ENCODE measurements at places on chromosomes 5 and 9. TPM values are rescaled to one million over a fixed set of nuclear protein-coding genes. Genes with fewer than 3 reads are reported as not detected.

The MEIKIN gene
- not detected for total RNA-seq

The RNF183 gene
- total RNA-seq: not detected

GRCh38 chr5:171432583-171433351 lies 13.3 kb downstream of the FGF18 start:
- DNase-seq: no peak

- DNase-seq: no peak
Measured at GRCh38 chr5:41413074-41413473, 97.3 kb downstream of the PLCXD3 start.

The PCDHA12 gene
- not detected for total RNA-seq

The PLPP7 gene
- total RNA-seq: not detected

- no peak for DNase-seq
Measured at GRCh38 chr5:114118511-114118910, 243.4 kb upstream of the KCNN2 start.

DNA sequence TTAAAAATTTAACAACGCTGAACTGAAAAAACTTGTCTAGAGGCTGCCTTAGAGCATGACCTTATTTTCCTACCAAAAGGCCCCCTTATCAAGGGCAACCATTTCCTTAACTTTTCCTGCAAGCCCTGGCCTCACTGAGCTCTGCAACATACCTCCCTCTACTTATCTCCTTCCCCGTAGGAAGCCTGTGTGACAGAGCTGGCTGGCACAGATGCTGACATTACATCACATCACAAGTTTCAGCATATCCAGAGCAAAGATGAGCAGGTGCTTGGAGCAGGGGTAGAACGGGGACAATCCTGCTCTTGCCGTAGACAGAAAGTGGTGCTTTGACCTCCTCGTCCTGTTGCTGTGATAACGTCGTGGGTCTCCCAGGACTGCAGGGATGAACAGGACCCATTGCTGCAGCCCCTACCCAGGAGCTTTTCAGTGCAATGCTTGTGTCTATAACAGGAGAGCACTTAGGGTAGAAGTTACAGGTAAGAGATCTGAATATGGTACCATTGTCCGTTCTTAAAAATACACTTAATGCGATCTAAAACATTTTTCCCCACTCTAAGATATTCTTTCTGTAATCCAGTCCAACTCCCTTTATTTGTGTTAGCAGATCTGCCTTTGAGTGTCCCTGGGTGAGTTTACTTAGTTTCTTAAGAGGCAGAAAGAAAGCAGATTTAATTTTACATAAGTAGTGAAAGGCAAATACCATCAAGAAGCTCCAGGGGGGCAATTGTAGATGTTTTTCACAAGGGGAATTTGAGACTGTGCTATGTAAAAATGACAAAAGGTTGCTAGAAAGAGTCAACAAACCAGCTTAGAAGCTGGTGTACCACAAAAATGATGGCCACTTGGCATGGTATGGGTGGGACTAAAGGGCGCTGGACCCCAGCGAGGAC lies 101.9 kb upstream of the EFNA5 start:
- DNase-seq: no peak

- no peak for DNase-seq
Measured at GRCh38 chr5:1278656-1279442, 16.0 kb downstream of the TERT start.

The SLC6A3 gene
- total RNA-seq: not detected

The GABRP gene
- not detected for total RNA-seq

The HTR4 gene
- total RNA-seq: not detected

All from Karpas-422 (cell line).